ENCODE measurements at places on chromosomes 3 and 15.

GRCh38 chr3:38376098-38376816, 29.7 kb downstream of the XYLB start:
- no peak for DNase-seq

- DNase-seq: no peak
Measured at GRCh38 chr3:23659274-23659673, 146.5 kb upstream of the UBE2E1 start.

DNA sequence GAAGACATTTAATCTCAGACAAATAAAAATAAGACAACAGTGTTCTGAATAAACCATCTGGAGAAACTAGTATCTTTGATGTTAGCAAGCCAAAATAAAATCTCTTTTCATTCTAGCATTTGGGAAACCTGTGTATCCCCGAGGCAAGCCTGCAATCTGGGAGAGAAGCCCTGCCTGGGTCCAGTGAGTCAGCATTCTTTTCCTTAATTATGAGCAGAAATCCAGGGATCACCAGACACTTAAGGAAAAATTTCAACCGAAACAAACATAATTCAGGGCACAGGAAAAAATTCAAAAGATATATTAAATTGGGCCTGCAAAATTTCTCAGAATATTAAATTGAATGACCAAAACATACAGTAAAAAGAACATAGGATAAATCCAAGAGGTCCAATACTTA, 4.2 kb downstream of the NCBP2 start:
- no peak for DNase-seq

DNA sequence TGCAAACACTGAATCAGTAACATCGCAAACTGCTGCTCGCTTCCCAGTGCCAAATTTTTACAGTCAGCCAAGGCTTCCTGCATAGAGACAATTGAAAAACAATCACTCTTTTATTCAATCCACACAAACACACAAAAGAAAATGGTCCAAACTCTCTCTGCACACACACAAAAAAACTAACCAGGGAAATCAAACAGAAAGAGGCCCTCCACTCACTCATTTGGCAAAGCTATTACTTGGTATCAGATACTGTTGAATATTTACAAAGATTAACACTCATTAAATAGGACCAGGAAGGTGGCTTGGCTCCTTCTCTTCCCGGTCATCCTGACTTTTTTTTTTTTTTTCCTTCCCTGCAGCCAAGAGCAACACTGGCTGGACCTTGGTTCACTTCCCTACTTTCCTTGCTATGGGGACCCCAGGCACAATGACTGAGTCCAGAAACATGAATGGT, 62.4 kb upstream of the SPATA12 start:
- DNase-seq: no peak

GRCh38 chr3:51295625-51296024, 89.5 kb upstream of the MANF start:
- DNase-seq: no peak

GRCh38 chr3:183845090-183845489, 19.7 kb upstream of the MAP6D1 start:
- DNase-seq: no peak

GRCh38 chr3:133442518-133442917, 42.7 kb downstream of the BFSP2 start:
- no peak for DNase-seq

- DNase-seq: no peak
Measured at GRCh38 chr3:146682171-146682570, 77.0 kb upstream of the PLSCR5 start.

GRCh38 chr15:100602823-100603393, 519 bp downstream of the ASB7 start:
- no peak for DNase-seq

DNA sequence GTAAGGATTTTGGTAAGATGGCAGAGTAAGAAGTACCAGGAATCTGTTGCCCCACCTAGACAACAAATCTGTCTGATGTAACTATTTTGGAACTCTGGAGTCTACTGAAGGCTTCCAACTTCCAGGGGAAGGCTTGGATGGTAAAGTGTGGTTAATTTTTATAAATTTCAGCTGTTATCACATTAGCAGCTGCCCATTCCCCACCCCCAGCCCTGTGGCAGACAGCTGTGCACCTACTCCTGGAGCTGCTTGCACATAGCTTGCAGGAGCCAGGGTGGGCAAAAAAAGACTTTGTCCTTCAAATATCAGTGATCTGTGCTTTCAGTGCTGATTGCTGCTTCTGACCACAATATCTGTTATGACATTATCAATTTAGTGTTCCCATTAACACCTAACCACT, 47.4 kb downstream of the FRMD5 start:
- no peak for DNase-seq

GRCh38 chr3:53844262-53845102, 1.7 kb downstream of the CHDH start:
- no peak for DNase-seq

DNA sequence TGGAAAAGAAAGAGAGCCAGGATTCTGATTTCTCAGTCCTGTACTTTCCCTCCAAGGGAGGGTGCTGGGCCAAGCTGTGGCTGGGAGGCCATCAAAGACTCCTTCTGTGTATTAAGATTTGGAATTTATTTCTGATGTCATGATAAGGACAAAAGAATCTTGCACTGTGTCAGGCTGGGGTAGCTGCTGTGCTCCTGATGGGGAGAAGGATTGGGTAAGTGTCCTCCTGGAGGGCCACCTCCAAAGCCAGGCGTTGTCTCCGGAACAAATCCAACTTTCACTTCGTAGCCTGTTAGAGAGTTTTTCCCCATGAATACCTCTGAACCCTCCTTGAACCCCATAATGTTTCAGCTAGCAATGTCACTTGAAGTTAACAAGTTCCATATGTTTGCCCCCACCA, 29.9 kb downstream of the CLDN11 start:
- no peak for DNase-seq

DNA sequence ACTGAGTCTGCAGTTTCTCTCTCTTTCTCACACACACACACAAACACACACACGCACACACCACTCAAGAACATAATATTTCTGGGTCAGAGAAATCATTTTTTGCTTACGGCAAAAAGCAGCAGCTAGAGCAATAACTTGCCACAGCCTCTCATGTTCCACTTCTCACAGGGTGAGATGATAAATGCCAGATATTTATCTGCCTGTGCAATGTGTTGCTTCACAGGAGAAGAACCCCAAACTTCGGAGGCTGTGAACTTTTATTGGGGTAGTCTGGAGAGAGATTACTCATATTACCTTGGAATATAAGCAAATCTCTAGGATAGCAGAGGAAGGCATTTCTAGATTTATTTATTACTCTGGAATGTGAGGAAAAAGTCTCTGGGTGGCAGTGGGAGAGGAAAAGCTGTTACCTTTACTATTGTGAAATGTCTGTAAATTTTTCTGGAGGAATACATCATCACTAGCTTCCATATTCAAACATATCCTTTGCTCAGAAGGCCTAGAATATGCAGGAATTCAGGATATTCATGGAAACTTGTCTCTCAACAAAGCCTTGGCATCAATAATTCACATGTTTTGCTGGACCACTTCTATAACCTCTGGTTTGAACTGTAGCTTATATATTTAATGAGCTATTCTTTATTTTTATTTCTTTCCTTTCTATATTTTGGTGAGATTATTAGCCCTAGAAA, 369.2 kb downstream of the NSUN3 start:
- DNase-seq: no peak

GRCh38 chr15:42107473-42107872, 13.1 kb upstream of the PLA2G4D start:
- peak; percentile 18 for DNase-seq

- no peak for DNase-seq
Measured at GRCh38 chr3:137761563-137762503, 2.3 kb upstream of the SOX14 start.

- no peak for DNase-seq
Measured at GRCh38 chr15:40766194-40766815, 2.4 kb downstream of the GCHFR start.

- no peak for DNase-seq
Measured at GRCh38 chr3:71537211-71537611, 46.3 kb downstream of the FOXP1 start.

DNA sequence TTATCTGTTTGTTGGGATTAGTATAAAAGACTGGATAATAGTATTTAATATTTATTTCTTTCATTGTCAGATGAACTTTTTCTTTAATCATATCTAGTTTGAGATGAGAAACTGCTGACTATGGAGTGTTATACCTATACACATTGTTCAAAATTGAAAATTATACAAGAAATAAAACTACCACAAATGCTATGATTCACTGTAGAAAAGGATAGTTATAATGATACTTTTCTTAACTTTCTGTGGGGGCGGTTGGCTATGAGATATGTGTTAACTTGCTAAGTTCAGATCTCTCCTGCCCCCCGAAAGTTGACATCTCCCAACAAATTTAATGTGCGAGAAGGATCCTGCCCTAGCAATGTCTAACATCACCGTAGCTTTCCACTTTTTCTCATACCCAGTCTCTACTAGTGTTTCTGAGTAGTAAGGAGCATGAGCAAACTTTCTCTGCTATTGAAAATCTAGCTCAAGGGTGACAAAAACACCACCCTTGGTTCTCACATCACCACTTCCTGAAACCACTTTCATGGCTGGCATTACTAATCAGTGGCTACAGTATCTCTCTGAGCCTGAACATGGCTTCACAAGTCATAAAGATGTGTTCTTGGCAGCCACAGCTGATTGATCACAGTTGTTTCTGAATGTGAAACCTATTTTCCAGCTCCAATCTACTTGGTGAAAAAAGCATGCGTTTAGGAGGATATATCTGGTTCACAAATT, 15.8 kb upstream of the SAMMSON start:
- DNase-seq: no peak

- no peak for DNase-seq
Measured at GRCh38 chr3:29741231-29741630, 460.4 kb downstream of the RBMS3 start.

DNA sequence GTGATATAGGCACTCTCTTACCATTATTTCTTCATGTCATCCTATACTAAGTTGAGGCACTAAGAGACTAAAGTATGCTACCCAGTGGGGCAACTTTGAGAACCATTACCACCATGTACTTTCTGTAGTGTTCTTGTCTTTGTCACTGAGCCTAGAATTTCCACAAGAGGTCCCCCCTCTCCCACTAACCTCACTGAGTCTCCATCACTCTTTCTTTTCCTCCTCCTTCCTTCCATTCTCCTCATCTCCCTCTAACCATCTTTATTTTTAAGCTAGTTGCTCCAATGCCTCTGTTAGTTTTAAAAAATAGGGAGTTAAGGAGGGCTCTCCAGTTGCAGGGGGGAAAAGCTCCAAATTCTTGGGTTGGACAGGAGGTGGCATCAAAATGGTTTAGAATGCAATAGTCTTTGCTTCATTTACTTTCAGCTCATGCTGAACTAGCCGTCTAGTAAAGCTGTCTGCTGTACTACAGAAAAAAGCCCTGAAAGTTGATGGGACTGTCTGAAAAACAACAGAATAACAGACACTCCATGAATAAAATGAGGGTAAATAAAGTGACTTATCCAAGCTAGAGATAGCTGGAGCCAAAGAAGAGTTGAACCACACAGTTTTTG, 85.1 kb upstream of the MYRIP start:
- no peak for DNase-seq

GRCh38 chr3:42229942-42230688, 35.9 kb downstream of the CCK start:
- DNase-seq: no peak

- no peak for DNase-seq
Measured at GRCh38 chr15:98266295-98266694, 305.8 kb downstream of the ARRDC4 start.

DNA sequence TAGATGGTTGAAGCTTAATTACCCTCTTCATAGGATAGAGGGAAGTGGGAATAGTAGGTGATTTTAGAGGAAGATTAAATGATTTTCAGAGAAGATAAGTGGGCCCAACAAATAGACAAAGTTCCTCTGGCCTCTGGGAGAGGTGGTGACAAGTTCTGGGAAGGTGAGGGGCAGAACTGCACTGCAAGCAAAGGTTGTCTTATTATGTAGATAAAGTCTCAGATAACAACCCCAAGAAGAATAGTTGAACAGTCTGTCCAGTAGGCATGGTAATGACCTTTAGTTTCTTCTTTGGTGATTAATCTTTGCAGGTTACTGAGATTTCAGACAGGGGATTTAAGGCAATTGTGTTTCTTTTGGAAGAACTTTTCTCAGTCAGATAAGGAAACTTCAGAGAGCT, 439.1 kb downstream of the ROBO2 start:
- DNase-seq: no peak

DNA sequence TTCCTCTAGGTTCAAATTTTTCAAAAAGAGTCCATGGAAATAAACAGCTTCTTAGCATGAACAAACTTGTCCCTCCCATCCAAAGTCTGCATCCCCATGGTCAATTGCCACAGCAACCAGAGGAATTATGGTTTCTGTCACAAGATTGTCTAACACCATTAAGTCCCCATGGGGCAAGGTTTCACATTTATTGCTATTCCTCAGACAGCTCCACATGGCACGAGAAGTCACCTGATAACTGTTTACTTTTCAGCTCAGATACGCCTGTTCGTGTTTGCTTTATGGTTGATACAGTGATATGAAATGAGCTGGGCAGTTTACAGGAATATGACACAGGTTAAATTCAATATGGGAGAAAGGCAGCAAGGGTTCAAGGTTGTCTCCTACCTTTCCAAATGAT, 37.9 kb upstream of the MUC13 start:
- no peak for DNase-seq

DNA sequence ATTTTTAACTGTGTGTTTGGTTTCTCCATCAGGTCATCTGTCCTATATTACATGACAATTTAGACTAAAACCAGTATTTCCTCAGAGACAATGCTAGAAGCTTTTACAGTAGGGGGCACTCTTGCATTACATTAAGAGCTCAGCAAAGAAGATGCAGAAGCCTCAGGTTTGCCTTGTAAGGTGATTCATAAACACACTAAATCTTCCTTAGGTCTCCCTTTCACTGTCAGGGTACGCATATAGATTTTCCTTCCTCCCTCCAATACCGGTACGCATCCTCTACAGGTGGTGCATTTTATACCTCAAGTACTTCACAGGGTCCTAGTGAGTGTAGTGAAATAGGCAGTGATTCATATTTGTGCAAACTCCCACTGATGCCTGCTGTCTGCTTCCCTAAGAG, 46.5 kb downstream of the CD86 start:
- peak; percentile 45 for DNase-seq

DNA sequence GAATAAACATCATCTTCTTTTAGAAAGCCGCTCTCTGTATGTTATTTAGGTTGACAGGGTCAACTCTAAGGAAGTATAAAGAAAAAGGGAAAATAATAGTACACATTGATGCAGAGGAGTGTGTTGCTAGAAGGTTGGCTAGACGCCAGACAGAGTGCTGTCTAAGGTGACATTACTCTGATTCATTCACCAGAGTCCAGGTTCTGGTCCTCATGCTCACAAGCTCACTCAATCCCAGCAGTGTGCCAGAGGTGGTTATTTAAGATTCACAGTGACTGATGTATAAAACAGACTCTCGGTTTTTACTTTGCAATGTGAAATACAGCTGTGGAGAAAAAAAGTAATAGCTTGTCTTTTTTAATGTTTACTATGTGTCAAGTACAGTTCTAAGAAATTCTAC, 1.7 kb downstream of the CFAP44 start:
- DNase-seq: no peak
